Stimulated activated naive B cell treated with anti-CD40 and anti-IgM and Interleukin-4, amounts not matched to agents 10 μg/mL and 1 μg/mL and 100 μg/mL, for 72 hours (primary cell): ENCODE measurements at places on chromosomes 3 and 15.

DNA sequence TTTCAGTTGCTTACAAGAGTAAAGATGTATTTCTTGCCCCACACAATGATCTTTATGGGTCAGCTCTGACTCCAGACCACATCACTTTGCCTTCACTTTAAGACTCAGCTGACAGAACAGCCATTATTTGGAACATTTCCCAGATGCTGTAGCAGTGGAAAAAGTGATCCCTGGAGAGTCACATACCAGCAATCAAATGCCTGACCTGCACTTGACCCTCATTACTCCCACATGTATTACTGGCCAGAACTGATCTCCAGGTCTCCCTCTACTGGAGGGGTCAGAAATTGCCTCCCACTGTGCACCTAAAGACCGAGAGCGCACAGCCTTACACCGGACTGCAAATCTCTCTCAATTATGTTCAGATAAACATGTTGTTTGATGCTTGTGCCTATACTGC lies 88.6 kb upstream of the ZNF385D start:
- DNase-seq: no peak

DNA sequence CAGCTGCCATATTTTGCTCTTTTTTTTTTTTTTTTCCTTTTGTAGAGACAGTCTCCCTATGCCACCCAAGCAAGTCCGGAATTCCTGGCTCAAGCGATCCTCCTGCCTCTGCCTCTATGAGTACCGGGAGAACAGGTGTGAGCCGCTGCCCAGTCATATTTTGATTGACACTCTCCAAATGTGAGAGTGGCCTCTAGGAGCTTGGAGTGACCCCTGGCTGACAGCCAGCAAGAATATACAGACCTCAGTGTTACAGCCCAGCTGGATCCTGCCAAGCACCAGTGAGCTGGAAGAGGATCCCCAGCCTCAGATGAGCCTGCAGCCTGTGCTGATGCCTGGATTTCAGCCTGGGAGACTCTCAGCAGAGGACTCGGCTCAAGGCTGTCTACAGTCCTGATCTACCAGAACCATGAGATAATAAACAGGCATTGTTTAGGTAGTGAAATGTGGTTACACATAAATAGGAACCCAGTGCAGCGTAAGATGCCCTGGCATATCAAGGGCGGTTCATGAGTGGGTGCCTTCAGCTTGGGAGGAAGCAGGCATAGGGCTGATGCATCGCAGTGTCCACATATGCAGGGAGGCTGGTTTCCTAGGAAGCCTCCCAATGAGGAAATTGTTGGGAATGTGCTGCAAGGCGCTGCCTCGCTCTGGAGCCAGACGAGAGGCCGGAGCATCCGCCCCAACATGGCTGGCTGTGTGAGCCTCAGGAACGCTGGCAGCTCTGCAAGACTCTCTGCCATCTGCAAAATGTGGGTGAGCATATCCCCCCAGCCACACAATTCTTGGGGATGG lies 38.9 kb upstream of the ATP10A start:
- no peak for DNase-seq

DNA sequence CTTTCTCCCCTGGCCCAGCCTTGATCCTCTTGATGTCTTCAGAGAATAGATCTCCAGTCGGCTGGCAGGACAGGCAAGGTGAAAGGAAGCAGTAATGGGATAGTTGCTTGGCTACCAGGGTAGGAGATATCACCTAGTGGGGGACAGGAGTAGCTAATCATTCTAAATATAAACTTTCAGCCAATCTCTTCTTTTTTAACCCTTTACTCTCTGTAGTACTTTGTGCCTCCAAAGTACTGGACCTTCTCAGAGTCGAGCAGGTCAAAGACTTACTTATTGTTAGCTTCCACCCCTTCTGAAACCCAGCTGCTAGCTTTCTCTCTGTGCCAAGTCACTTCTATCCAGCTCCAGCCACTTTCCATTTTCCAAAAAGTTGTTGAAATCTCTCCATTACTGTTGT lies 43.4 kb upstream of the FILIP1L start:
- DNase-seq: no peak

DNA sequence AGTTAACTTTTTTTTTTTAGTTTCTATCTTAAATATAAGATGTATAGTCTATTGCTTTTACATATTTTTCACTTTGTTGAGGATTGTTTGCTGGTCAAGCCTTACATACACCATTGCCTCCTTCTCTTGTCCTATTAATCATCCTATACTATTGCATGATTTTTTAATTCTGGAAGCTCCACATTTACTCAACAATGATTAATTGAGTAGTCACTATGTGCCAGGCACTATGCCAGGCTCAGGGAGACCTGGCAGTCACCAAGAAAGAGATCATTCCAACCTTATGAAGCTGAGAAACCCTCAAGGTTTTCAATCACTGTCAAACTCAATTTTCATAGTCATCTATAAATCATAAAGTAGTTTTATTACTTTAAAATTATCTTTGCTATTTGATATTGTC lies 626.2 kb downstream of the IGSF11 start:
- DNase-seq: no peak

DNA sequence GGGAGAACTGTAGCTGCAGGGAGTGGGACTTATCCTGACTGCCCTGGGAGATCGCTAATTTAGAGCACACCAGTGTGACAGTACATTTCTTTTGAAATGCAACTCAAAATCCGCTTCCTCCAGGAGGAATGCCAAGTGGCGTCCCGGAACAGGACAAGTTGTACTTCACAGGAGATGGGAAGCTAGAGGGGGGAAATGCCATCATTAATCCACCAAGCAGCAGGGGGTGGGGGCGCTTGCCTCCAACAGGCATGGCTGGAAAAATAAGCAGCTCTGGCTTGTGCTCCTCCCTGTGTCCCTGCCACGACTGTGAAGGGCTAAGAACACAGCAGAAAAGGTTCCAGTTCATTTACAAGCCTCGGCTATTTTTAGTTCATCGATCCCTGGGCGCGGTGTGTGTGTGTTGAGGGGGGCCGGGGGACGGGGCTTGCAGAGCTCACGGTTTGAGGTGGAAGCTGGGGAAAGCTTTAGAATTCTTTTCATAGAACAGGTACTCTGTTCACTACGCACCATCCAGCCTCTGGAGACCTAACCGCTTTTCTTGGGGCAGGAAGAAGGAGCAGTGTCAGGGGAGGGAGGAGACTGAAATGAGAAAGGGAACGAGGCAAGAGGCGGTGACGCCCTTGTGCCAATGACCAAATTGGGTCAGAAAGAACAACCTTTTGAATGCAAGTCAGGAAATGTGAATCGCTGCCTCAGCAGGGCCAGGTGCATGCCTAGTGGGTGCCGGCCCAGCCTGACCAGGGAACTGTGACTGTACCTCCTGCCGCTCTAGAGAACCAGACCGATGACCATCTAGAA lies 51.8 kb upstream of the DGKG start:
- peak; percentile 24 for DNase-seq

DNA sequence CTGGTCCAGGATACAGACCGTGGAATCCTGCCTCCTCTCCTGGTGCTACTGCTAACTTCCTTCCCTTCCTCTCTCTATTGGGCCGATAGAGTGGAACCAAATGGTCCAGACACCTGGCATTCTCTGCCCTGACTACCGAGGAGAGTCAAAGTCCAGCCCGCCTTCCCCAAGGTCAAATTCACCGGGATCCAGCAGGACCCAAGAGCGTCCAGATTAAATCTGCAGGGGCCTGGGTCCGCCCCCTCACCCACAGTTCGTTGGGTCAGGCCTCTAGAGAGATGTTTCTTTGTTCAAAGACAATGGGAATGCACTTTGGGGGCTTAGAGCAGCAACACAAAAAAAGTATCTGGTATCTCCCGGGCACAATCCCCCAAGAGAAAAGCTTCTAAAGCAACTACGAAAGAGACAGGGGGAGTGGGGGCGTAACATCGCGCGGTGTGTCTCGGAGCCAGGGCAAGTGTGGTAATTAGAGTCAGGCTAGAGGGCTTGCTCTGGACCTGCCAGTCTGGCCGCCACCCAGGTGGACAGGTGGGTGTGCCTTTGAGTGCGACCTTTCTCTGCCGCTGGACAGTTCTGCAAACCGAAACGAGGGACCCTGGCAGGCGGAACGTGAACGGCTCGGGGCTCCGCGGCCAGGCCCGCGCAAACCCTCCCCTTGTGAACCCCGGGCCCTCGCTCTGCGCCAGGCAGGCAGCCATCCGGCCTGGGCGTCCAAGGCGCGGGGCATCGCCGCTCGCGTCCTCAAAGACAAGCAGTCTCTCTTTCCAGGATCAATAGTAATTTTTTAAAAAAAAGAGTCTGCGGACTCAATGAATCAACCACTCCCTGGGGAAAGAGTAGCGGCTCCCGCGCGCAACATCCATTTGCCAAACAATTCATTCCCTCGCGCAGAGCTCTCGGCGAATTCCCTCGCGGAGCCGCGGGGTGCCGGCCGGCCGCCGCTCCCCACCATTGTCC lies 806 bp downstream of the KLHL25 start:
- DNase-seq: peak; percentile 8

- no peak for DNase-seq
Observed at GRCh38 chr3:57935539-57935938, 72.7 kb upstream of the FLNB start.

GRCh38 chr3:76497636-76498035 lies 542.3 kb upstream of the ROBO2 start:
- no peak for DNase-seq

DNA sequence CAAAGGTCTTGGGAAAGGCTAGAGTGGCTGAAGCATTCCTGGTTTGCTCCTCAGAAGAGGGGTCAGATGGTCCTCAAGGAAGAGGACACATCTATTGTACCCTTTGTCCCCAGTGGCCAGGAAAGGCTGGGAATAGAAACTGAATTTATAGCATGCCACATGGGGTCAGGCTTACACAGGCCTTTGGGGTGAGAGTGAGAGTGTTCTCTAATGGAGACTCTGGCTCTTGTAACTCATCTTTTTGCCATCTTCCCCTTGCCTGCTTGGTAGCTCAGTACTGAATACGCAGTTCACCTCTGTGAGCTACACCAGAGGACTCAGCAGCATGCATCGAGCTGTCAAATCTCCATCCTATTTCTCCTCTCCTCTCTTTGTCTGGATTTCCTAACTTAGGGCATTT lies 87.5 kb downstream of the ATP2B2 start:
- DNase-seq: no peak

GRCh38 chr3:118533676-118534075 lies 501.0 kb downstream of the IGSF11 start:
- no peak for DNase-seq

DNA sequence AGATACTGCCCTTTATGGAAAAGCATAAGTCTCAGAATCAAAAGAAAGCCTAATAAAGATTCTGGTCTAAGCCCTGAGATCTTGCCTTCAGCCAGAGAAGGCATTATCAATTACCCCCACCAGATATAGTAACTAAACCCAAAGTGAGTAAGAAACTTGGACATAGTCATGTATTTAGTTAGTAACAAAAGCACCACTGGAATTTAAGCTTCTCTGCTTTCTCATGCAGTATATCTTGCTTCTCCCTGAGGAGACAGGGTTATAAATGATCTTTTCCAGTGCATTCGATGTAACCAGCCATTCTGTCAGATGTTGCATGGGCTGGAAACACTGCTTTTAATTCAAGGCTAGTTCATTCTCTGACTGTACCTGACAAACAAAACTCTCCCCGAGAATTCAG lies 946.7 kb downstream of the NAALADL2 start:
- no peak for DNase-seq

DNA sequence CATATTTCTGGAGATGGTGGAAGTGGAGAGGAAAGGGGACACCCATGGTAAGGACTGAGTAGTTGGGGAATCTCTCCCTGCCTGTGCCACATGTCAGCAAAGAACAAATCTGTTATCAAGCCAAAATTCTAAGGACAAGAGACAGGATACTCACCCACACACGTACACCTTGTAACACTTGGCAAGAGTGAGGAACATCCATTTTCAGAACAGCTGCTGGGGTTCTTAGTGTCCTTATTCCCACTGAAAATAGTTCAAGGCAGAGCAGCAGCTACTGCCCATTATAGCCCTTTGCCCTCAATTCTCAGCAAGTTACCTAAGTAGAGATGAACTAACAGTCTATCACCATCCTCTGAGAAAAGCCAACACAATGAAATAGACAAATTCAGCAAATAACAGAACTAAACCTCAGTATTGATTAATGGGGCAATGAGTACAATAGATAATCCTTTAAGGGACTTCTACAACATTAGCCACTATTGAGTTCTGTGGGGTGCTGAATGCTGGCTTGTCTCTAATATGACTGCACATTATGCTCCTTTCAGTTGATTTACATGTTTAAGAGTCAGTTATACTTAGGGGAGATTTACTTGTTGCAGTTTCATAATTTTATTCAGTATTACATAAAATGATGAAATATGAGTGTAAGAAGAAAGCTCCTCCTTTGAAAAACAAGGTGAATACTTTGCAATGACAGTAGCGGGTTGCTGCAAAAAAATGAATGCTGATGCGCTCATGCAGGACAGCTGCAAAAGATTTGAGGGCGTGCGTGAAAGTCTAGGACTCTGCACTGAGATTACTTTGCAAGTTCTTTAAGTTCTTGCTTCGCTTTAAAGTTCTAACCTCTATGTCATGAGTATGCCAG lies 22.4 kb downstream of the SENP5 start:
- no peak for DNase-seq

DNA sequence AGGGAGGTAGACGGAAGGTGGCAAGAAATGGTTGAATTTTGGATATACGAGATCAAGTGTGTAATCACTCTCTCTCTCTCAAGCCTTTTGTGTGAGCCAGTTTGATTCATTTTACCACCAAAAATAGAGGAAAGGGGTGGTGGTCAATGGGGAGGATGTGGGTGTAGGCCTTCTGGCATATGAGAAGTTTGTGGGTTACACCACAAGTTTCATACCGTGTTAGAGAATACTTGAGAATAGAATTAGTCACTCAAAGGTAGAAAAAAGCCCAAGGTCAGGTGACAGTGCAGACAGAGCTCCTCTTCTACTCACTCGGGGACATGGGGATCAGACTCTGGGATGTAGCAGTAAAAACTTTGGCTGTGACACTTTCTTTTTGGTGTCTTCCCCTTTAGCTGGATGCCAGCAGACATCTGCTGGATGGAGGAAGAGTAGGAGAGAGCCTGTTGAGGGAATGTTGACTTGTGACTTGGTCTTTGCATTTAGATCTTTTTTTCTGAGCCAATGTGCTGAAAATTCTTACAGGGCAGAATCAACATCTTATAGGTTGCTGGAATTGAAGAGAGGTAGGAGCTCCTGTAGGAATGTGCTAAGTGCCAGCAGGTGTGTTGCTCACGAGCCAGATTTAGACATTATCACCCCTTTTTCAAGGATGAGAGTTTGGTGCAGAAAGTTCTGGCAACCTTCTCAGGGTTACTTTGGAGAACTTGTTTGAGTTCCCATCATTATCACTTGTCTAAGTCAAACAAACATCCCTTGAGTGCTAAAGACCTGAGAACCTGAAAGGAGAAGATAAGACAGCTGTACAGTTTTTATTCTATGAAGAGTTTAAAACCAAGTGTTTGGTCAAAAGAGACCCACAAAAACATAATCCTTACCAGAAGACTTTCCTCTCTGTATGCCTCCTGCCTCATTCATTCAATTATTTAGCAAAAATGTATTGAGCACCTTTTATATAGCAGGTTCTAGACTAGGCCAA lies 43.9 kb upstream of the RYK start:
- DNase-seq: peak; percentile 66
